Brain pericyte (primary cell): ENCODE measurements at places on chromosomes 12 and 14.

DNA sequence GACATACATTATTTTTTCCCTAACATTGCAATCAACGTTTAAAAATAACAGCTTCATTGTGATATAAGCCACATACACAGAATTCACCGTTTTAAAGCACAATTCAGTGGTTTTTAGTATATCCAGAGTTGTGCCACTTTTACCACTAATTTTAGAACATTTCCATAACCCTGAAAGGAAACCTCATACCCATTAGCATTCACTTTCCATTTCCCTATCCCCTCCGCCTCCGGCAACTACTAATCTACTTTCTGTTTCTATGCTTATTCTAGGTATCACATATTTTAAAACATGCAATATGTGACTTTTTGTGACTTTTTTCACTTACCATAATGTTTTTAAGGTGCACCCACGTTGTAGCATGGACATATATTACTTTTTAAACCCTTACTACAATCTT lies 55.6 kb upstream of the ISM2 start:
- no peak for DNase-seq

DNA sequence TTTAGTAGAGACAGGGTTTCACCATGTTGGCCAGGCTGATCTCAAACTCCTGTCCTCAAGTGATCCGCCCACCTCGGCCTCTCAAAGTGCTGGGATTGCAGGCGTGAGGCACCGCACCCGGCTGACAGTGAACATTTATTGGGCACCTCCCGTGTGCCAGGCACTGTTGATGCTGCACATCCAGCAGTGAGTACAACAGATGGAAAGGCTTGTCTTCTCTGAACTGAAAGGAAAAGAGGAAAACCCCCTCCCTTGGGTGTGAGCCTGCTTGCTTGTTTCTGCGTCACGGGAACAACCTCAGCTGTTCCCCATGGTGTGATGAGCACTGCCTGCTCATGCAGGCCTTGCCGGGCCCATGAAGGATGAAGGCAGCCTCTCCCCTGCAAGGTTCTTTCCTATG lies 39.5 kb downstream of the DGLUCY start:
- no peak for DNase-seq

GRCh38 chr12:26715232-26715631 lies 117.8 kb downstream of the ITPR2 start:
- DNase-seq = no peak

GRCh38 chr14:66069830-66070541 lies 416.2 kb upstream of the CCDC196 start:
- DNase-seq = no peak

DNA sequence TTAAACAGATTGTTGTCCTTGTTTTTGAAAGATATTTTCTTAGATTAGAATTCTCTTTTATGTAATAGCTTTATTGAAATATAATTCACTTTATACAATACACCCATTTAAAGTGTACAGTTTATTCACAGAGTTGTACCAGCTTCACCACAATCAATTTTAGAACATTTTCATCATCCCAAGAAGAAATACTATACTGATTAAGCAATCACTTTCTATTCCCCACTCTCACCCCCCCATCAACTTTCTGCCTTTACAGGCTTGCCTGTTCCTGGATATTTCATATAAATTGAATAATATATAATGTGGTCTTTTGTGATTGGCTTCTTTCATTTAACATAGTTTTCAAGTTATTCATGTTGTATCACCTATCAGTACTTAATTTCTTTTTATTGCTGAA lies 44.4 kb downstream of the ARHGAP5 start:
- no peak for DNase-seq

- no peak for DNase-seq
Observed at GRCh38 chr14:37147310-37147880, 25.0 kb downstream of the SLC25A21 start.

DNA sequence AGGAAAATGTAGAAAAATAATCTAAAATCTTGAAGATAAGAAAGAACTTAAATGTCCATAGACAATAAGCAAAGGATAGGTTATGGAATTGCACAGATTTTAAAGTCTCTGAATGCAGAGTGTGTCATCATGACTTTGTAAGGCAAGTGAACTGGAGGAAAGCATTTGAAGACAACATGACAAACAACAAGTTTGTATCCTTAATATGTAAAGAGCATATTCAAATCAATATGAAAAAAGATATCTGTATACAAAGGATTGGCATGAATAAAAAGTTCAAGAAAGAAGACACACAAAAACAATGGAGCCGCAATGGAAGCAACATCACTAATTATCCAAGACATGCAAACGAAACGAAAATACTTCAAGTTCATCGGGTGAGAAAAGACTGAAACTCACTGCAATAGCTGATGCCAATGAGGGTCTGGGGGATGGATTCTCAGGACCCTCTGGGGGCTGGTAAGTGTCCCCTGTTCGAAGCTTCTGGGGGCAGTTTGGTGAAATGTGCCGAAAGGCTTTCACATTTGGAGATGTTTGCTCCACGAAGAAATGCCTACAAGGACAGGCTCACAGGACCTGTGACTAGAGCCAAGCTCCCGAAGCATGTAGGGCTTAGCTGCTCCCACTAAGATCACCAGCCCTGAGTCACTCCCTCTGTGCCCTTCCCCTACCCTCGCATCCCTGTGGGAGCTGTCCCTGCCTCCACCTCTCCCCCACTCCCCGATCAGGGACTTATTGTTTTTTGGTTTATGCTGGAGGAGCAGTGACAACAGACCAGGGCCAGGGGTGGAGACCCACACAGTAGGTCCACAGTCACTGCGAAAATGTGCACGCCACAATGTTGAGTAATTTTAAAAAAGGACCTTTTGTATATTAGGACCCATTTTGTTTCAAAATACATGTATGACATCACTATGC lies 345.7 kb upstream of the SFSWAP start:
- no peak for DNase-seq

DNA sequence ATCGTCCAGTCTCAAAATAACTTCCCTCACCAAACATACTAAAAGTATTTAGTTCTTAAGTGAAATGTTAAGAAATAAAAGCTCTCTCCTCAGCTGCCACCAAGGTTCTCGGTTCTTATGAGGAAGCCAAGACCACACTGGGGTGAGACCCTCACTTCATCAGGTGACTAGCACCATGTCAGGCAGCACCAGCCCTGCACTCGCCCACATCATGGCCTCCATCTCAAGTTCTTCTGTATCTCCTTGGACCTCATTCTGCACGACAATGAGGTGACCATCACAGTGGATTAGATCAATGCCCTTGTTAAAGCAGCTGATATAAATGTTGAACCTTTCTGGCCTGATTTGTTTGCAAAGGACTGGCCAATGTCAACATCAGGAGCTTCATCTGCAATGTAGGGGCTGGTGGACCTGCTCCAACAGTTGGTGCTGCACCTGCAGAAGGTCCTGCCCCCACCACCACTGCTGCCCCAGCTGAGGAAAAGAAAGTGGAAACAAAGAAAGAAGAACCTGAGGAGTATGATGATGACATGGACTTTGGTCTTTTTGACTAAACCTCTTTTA lies 12.4 kb downstream of the SEC23A start:
- no peak for DNase-seq

- DNase-seq = no peak
Observed at GRCh38 chr14:51657762-51658161, 6.1 kb downstream of the FRMD6 start.

GRCh38 chr12:78887444-78887843 lies 22.9 kb downstream of the SYT1 start:
- DNase-seq = no peak

GRCh38 chr14:68337279-68337678 lies 455.6 kb downstream of the ZFP36L1 start:
- no peak for DNase-seq

GRCh38 chr14:68246074-68246785 lies 426.7 kb downstream of the RAD51B start:
- DNase-seq = no peak

DNA sequence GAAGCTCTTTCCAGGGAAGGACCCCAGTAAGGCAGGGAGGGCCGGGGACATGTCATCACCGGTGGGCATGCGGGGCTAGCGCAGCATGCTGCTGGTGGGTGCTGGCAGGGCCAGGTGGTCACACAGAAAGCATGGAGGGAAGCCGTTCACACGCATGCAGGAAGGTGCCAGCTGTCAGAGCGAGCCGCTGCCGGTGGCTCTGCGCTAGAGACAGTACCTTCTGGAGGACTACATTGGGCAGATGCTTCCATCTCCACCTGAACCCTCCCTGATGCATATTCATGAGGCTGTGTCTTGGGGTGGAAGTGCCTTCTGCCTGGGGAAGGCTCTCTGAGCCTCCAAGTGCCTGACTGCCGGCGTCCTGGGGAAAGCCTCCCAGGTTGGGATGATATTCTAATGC lies 203.8 kb downstream of the CALM1 start:
- DNase-seq = no peak

DNA sequence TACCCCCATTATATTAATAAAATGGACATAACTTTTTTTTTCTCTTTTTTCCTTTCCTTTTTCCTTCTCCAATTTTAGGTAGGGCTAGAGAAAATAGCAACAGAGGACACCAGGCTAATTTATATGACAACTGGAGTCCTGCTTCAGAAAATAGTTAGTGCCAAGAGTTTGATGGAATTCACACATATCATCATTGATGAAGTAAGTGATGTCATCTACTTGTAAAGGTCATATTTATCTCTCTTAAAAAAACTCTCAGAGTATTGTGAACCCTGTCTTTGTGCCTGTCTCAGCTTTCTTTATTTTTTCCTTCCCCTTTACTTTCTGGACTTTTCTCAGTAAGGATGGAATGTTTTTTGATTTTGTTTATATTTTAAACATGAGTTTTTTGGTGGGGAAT lies 24.3 kb upstream of the RD3L start:
- no peak for DNase-seq

- DNase-seq = no peak
Observed at GRCh38 chr14:68687746-68688145, 105.1 kb downstream of the ZFP36L1 start.

- no peak for DNase-seq
Observed at GRCh38 chr12:124829708-124830304, 33.9 kb downstream of the SCARB1 start.

GRCh38 chr14:79540394-79540793 lies 670.9 kb downstream of the DIO2 start:
- no peak for DNase-seq

DNA sequence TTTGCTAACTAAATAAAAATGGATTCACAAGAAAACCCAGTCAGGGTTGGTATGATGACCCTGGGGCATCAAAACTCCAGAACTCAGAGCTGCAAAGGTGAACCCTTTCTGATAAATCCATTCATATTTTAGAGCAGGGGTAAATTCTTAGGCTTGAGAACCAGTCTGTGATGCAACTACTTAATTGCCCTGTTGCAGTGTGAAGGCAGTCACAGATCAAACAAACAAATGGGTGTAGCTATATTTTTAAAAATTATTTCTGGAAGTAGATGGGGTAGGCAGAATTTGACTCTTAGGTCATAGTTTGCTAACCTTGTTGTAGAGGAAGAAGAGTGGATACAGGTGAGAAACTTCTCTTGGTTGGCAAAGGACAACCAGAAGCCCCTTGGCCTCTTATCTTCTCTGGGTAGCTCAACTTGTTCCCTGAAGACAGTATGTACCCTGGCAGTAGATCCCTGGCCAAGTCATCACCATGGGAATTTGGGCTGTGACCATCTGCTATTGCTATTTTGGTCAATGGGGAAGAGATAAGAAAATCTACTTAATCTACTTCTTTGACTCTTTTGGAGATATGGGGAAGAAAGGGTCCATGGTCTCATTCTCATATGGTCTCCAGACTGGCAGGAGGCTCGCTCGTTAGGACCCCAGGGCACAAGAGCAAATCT lies 216.1 kb downstream of the PPM1H start:
- DNase-seq = no peak

DNA sequence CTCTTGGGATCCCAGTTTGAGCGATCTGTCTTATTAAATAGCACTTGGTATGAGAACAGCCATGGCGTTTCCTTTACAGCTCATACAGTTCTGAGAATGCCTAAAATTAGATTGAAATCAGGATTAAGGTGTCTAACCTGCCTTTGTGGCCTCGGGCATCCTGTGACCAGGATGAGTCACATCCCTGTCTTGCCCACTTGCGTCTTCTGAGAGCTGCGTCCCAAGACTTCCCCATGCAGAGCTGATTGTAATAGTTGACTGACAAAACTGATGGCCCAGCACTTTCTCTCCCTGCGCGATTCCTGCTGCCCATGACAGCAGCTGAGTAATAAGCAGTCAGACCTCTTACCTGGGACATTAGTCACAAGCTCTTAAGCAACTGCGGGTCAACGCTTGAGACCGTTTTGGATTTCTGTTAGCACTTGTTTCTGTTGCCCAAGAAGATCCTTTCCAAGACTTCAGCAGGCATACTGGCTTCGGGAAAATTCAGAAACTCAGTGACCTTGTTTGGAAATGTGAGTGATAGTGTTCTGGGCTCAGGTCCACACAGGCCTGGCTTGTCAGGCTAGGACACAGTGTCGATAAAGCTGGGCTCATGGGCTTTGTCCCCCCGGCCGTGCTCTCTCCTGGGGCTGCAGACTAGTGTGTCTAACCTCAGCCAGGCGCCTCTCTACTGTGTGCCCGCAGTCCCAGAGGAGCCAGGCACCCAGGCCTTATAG lies 169.9 kb upstream of the HIF1A start:
- DNase-seq = no peak

- no peak for DNase-seq
Observed at GRCh38 chr12:53867216-53868012, 71.2 kb upstream of the HOXC13 start.

GRCh38 chr14:79543967-79544697 lies 667.2 kb downstream of the DIO2 start:
- DNase-seq = peak; percentile 17

DNA sequence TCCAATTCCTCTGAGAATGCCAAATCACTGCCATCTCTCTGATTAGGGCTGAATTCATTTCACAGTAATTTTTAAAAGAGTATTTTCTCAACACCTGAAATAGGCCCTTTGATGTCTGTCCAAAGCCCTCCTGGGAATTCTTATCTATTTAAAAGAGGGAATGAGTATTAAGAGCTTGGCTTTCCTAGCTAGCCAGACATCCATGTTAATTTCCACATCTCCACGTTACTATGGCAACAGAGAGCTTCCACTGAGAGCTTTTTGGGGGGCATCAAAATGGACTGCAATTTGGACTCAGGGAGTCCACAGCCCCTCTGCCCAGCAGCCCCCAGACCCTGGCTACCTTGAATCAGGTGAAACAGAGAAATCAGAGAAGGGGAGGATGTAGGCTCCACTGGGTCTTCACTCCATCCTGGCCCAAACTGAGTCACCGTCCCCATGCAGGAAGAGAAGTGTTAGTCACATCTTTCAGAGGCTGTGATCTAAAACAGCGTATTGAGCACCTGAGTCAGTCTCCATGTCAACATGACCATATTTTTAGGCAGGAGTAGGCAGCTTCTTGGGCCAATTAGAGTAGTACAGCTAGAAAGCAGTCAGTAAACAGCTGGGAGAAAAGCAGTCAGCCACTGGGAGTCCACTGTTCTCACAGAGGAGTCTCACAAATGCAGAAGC lies 7.0 kb upstream of the FICD start:
- no peak for DNase-seq

DNA sequence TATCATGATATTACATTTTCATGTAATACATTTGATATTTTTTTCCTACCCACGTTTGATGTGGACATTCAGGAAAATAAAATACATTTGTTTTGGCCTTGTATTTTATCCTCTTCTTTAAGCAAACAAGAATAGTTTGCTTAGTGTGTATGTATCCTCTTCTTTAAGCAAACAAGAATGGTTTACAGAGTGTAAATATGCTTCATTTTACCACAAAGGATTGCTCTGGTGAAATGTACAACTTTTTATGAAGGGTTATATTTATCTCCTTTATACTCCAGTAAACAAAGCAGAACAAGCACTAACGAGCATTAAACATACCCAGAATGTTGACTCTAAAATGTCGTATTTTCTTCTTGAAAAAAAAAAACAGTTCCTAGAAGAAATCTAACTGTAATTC lies 244.7 kb downstream of the KCNH5 start:
- no peak for DNase-seq

GRCh38 chr14:51439896-51440295 lies 199.8 kb downstream of the TMX1 start:
- DNase-seq = no peak
